ENCODE measurements at places on chromosomes 3 and 15.

DNA sequence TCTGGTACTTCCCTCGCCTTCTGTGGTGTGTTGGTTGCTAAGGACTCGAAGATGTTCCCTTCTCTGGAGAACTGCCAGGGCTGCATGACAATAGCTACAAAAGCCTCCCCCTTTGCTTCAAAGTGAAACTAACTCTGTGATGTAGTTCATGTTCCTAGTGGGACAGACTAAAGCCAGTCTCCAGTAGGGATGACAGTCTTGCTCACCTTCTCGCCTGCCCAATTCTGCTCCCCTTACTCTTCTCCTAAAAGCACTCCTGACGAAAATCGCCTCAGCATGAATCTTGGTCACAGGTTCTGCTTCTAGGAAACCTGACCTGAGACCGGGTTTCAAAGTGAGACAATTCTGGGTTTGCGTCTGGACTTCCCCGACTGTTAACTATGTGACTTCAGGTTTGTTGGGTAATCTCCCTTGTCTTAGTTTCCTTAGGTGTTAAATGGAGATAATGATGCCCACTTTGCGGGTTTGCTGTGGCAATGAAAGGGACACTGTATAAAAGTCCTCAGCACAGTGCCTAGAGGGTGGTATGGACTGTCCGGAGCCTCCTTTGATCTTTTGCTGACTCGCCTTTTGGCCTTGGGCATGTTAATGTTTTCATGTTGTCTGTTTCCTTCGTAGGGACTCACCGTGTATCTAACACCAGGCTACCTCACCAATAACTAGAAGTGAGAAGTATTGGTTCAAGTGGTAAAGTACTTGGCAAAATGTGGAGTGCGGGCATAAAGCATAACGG lies 24.9 kb upstream of the THRB start:
- no peak for DNase-seq

DNA sequence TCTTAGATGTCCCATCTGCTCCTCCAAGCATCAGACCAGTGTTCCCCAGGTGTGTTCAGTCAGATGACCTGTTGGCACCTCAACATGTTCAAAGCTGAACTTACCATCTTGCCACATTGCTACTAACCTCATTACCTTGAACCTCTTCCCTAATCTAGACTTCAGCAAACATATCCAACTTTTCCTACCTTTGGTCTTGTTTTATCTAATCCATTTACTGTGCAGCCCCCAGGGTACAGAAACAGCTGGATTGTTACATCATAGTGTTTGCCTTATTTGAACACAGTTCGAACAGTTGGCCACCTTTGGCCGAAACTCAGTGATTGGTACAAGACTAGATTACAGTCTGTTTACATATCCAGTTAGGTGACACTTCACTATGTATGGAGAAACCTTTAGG lies 36.1 kb upstream of the MCF2L2 start:
- no peak for DNase-seq

DNA sequence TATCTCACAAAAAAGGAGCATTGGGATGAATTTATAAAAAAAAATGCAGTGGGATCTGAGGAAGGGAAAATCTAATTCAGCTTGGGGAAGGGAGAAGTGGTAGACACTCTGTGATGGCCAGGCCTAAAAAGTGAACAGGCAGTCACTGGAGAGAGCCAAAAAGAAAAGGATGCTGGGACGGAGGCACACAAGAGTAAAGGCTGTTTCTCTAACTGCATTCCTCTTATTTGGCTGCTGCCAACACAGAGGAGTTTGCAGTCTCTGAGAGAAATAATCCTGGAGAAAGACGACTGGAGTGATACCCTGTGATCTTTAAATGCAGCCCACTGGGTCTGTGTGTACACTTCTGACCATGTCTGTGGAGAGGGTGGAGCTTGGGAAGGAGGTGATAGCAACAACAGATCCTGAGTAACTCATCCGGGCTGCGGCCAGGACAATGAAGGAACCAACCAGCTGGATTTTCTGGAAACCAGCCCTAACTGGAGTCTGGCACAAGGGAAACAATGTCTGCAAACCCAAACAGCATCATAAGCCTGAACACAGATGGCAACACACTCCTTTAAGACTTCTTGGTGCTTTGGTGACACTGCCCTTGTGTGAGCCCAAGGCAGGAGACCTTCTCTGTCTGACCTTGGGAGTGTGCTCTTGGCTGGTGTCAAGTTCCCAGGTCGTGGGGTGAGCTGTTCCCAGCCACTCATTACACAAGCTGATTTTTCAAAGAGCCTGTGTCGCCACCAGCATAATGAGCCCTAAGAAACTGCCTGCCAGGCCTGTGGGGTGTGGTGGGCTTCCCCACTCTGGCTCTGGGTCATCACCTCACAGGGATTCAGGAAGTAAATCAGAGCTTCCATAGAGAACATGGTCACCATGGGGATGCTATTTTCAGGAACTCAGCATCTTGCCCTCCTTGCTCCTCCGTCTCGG lies 8.0 kb downstream of the FYCO1 start:
- no peak for DNase-seq

DNA sequence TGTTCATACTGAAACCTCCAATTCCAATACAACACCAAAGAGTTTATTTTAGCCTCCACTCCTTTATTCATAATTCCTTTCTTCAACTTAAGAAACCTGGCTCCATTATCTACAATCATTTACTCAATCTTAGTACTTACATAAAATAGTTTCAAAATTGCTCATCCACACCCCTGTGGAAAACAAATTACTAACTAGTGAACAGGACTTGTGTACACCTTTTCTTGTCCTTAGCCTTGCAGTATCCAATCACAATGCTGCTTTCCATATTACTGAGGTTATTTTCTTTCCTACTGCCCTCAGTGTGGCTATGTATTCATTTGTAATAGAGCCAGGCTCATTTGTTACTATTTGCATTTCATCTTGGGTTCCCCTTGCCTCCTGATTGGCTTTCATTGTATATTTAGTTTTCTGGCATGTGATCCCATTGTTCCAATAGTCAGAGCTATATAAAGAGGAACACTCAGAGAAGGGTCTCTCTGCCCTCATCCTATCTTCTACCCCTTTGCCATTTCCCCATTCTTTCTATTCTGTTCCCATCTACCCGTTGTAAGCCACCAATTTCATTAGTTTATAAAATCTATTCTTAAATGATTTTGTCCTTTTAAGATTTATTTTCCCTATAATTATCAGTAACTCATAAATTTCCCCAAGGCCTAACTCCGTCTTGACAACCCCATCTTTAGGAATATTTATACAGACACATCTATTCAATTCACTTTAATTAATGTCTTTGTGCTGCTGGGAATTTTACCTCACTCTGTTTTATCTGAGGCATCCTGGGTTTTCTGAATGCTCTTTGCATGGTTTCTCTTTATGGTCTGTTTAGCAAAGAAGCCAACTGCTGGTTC lies 67.9 kb upstream of the RBP1 start:
- no peak for DNase-seq

GRCh38 chr15:51688863-51689262 lies 7.6 kb downstream of the SCG3 start:
- no peak for DNase-seq

GRCh38 chr3:41526995-41527573 lies 327.8 kb downstream of the CTNNB1 start:
- no peak for DNase-seq

DNA sequence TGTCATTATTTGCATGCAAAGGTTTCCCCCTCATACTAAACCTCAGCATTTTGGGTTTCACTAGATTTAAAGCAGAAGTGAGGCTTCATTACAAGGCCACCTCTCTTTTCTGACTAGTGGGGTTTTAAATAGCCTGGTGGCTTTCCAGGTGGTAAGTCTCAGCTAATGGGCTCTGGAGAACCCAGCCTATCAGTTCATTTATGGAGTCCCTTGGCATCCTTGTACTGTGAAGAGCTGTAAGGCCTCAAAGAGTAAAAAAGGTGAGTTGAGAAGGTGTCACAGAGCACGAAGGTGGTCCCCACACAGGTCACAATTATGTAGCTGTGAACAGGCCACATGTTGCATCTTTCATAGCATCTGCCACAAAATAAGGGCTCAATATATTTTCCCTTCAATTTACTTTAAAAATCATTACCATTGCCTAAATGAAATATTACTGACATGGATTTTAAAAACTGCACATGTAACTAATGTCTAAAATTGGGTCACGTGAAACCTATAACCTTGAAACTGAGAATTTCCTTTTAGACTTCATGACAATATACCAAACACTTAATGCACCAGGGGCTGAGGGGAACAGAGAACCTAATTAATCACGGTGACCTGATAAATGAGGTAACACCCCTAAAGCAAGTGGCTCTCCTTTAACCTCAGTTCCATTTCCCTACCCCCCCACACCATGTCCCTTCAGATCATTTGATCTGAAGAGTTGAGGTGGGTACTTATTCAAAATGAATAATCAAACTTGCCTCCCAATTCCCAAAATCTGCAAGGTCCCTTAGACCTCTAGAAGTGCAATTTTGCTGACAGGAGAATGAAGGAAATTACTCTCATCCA lies 1.3 kb downstream of the NGLY1 start:
- DNase-seq: no peak

Measured in activated effector memory CD4-positive, alpha-beta T cell treated with Interleukin-2 at 50 U/mL for 16 hours (primary cell).